ENCODE measurements at places on chromosomes 1 and 21. TPM values are rescaled to one million over a fixed set of nuclear protein-coding genes. Genes with fewer than 3 reads are reported as not detected.
A peak's percentile ranks its signal among the peaks of the same experiment; 100 is the strongest.

- H3K27me3 ChIP-seq = no peaks in the 10 kb centered on the region
- H3K4me3 ChIP-seq = no peak overlapping the region
- peaks cover 53% of the 10 kb centered on the region for H3K4me1 ChIP-seq
- DNase-seq = no peak
Observed at GRCh38 chr1:205315008-205315618, 6.4 kb downstream of the NUAK2 start.

FCRL2 gene
- total RNA-seq = not detected

DNA sequence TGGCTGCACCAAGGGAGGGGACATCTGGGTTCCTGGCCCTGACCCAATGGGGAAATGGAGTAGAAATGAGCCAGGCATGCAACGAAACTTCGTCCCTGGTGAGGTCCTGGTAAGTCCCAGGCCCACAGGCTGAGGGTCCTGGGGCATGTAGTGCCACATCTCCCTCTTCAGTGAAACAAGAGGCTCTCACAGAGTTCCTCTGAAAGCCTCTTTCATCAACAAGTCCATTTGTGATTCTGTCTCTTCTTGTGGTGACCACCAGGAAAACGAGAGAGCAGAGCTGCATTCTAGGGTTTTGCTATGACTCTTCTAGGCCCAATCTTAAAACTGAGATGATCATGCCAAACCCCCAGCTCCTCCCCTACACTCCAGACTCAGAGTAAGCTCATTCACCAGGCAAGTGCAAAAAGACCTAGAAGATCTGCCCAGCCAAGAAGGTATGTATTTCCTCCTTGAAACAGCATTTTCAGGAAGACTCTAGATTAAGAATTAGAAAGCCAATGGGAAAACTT, 24.3 kb upstream of the RNF220 start:
- no peak overlapping the region for H3K27ac ChIP-seq
- no peaks in the 10 kb centered on the region for H3K4me1 ChIP-seq
- H3K4me3 ChIP-seq = no peak overlapping the region
- no peaks in the 10 kb centered on the region for H3K27me3 ChIP-seq

- H3K27ac ChIP-seq = no peak overlapping the region
- H3K4me3 ChIP-seq = no peak overlapping the region
- no peaks in the 10 kb centered on the region for H3K4me1 ChIP-seq
Observed at GRCh38 chr1:31476891-31477846, 64.2 kb downstream of the SERINC2 start.

NEGR1 gene
- total RNA-seq = 7.4 TPM

TMPRSS3 gene
- total RNA-seq = not detected

DNA sequence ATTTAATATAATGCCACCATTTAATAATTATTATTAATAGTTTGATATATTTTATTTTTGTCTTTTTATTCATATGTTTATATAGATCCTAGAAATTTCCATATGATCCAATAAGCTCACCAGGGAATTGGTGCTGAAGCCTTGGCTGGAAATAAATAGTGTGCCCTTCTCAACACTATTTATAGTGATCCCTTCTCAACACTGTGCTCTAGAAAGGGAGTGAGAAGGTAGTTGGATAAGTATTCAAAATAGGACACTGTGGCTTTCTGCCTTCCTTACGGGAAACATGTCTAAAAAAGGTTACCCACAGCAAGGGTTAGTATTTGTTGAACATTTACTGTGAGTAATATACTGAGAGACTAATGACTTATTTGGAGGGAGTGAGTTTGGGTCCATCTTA, 496.1 kb downstream of the NEGR1 start:
- DNase-seq = no peak
- no peaks in the 10 kb centered on the region for H3K27me3 ChIP-seq
- no peaks in the 10 kb centered on the region for H3K4me1 ChIP-seq
- no peaks in the 10 kb centered on the region for H3K36me3 ChIP-seq

DNA sequence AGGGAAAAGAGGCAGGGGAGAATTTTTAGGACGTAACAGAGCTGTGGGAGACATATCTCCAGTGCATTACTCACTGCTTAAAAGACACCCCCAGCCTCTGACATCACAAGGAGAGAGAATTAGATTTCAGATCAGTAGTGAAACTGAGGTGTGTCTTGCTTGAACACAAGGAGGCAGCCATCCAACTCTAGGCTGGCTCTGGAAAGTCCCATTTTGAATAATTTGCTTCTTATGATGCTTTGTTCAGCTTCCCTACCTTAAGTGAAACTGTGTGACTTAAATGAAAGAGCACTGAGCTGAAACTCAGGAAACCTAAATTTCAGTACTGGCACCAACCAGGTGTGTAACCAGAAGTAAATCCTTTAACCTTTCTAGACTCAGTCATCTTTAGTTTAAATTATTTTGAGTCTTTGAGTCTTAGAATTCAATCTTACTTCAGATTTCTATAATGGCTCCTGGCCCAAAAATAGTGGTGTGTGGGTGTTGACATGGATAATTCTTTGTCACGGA, 251.6 kb upstream of the SGIP1 start:
- peaks cover 8% of the 10 kb centered on the region for H3K4me1 ChIP-seq
- H3K36me3 ChIP-seq = no peaks in the 10 kb centered on the region
- DNase-seq = peak; percentile 92

DNA sequence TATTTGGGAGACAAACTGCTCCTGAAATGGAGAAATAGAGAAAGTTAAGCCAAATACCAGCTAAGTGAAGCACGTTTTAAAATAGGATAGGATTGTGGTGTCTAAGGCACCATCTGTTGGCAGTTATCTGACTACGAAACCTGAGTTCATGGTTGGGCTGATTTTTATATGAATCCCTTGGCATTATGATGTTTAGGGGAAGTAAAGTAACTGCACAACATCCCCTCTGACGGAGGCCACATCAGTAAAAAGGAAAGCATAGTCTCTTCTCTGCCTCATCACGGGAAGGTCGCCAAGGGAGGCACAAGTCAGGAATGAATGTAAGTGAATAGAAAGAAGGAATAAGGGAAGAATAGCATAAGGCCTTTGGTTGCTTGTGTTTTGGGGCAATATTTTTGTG, 128.0 kb downstream of the PRRX1 start:
- H3K27me3 ChIP-seq = no peaks in the 10 kb centered on the region
- H3K4me3 ChIP-seq = no peak overlapping the region
- H3K27ac ChIP-seq = no peak overlapping the region
- DNase-seq = no peak
- H3K36me3 ChIP-seq = no peaks in the 10 kb centered on the region

- peaks cover 40% of the 10 kb centered on the region for H3K36me3 ChIP-seq
- no peak for DNase-seq
- no peak overlapping the region for H3K4me3 ChIP-seq
- no peak overlapping the region for H3K27ac ChIP-seq
Observed at GRCh38 chr1:54397090-54397591, 9.1 kb downstream of the SSBP3 start.

EXO5 gene
- total RNA-seq = 6.5 TPM

DNA sequence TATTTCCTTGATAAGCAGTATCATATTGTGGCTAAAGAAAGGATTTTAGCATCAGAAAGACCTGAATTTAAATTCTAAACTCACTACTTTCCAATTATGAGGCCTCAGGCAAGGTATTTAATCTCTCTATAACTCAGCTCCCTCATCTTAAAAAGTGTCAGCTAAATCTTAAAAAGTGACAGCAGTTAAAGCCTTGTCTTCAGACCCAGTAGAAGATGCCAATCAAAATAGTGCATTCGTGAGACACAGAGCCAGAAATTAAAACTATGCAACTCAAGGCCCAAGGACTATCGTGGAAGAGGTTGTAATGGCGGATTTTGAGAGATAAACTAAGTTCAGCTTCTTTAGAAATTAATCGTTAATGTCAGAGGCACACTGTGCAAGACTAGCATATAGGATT, 677.5 kb upstream of the BRINP3 start:
- H3K4me3 ChIP-seq = no peak overlapping the region
- H3K27me3 ChIP-seq = no peaks in the 10 kb centered on the region
- no peak overlapping the region for H3K27ac ChIP-seq
- no peak for DNase-seq
- H3K36me3 ChIP-seq = no peaks in the 10 kb centered on the region

DNA sequence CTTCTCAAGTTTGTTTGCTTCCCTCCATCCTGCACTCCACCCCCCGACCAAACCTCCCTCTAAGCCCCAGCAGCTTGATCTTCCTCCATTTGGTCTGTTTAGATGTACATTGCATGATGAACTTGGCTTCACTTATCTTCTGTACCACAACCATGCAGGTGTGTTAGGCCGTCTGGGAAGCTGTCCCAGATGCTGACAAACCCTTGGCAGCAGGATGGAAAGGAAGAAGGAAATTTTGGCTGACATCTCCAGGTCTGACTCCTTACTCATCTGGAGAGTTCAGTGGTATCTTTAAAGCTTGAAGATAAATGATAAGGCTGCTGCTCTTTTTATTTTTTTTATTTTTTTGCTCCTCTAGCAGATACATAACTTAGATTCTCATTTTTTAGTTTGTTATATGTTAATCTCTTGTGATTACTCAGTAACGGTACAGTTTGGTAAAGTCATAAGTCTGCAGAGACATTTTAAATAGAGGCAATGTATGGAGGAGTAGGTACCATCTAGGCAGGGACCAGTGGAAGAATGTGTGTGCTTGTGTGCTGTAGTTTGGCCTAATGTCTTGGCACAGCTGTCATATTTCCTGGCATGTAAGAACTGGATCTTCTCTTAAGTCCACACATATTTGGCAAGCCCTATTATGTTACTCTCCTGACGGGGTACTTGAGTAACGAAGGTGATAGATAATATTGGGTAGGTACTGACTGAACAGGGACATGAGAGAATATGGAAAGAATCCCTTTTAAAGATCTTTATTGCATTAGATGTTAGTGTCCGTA, 79.7 kb downstream of the CACHD1 start:
- no peaks in the 10 kb centered on the region for H3K4me1 ChIP-seq
- H3K27me3 ChIP-seq = no peaks in the 10 kb centered on the region
- no peak overlapping the region for H3K4me3 ChIP-seq
- DNase-seq = peak; percentile 56
- H3K27ac ChIP-seq = no peak overlapping the region

DNA sequence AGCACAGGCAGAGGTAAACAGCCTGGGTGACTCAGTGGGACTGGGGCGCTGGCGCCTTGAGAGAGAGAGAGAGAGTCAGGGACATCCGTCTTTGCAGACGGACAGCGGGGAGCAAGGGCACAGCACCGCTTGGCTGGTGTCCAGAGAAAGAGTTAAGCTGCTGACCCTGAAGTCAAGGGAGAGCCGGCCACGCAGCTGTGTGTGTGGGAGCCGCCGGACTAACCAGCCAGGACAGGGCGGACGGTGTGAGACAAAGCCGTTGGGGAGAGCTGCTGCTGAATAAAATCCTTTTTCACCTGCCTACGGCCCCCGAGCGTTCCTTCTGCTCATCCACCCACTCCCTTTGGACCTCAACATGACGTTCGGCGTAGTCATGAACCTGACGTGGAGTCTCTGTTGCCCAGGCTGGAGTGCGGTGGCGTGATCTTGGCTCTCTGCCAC, 14.5 kb downstream of the CFAP74 start:
- H3K27ac ChIP-seq = no peak overlapping the region
- H3K36me3 ChIP-seq = no peaks in the 10 kb centered on the region
- peak; percentile 3 for DNase-seq
- H3K27me3 ChIP-seq = peaks cover 3% of the 10 kb centered on the region
- H3K4me1 ChIP-seq = no peaks in the 10 kb centered on the region

GRCh38 chr1:234601301-234602017, 8.5 kb downstream of the IRF2BP2 start:
- H3K36me3 ChIP-seq = peaks cover 23% of the 10 kb centered on the region
- H3K27ac ChIP-seq = peak overlapping the region; percentile 96
- no peak for DNase-seq
- no peaks in the 10 kb centered on the region for H3K27me3 ChIP-seq
- peaks cover 45% of the 10 kb centered on the region for H3K4me1 ChIP-seq
- H3K4me3 ChIP-seq = no peak overlapping the region

SNAP47 gene
- total RNA-seq = 31.6 TPM

SLC45A3 gene
- total RNA-seq = 7.1 TPM

DNA sequence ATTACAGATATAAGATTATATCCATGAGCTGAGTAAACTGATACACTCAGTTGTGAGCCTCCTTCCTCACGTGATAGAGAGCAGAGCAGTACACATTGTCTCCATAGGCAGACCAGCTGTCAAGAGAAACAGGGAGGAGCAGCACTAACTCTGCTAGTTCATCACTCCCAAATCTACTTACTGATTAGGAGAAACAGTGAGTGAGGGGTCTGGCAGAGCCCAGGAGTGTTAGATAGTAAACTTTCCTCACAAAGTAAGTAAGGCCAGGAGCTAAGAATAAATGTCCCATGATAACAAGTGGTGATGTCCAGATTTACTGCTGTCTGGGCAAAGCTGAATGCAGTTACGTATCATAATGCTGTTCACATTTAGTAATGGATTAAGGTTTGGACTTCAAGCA, 168.6 kb upstream of the KCNK2 start:
- DNase-seq = no peak
- H3K4me3 ChIP-seq = no peak overlapping the region
- H3K27ac ChIP-seq = no peak overlapping the region
- H3K27me3 ChIP-seq = no peaks in the 10 kb centered on the region
- H3K36me3 ChIP-seq = no peaks in the 10 kb centered on the region

DNA sequence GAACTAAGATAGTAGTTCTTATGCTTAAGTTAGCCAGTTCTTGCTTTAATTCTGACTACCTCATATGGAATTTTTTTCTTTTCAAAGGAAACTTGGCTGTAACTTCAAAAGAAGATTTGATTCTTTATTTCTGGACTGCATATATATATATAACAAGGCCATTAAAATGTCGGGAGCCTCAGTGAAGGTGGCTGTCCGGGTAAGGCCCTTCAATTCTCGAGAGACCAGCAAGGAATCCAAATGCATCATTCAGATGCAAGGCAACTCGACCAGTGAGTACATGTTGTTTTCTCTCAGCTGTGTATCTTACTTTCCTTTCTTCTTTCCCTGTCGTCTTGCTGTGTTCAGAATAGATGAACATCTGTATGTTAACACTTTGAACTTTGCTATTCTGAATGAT, 21.8 kb downstream of the KIF1B start:
- no peak overlapping the region for H3K4me3 ChIP-seq
- H3K36me3 ChIP-seq = peaks cover 5% of the 10 kb centered on the region
- no peaks in the 10 kb centered on the region for H3K4me1 ChIP-seq
- no peak overlapping the region for H3K27ac ChIP-seq

DNA sequence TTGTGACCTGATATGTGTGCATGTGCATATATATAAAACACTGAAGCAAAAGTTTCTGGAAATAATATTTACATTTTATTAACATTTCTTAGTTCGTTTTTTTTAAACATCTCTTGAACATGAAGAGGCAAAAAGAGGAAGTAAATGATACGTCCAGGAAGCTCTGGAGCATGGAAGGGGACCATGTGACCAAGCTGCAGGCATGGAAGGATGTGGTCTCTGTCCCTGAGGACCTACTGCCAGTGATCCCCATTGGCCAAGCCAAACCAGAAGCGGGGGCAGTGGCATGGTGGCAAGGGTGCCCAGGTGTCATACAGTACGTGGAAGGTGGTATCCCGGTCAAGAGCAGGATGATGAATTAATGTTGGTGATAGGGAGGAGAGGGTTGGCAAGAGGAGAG, 268.3 kb upstream of the PROX1 start:
- H3K4me3 ChIP-seq = no peak overlapping the region
- no peaks in the 10 kb centered on the region for H3K36me3 ChIP-seq
- H3K4me1 ChIP-seq = no peaks in the 10 kb centered on the region
- H3K27me3 ChIP-seq = no peaks in the 10 kb centered on the region
- no peak overlapping the region for H3K27ac ChIP-seq

STXBP3 gene
- 38.9 TPM for total RNA-seq

GRCh38 chr1:227789084-227790033, 26.1 kb upstream of the PRSS38 start:
- DNase-seq = no peak
- peaks cover 29% of the 10 kb centered on the region for H3K4me1 ChIP-seq
- H3K36me3 ChIP-seq = no peaks in the 10 kb centered on the region
- no peaks in the 10 kb centered on the region for H3K27me3 ChIP-seq
- peak overlapping the region; percentile 59 for H3K4me3 ChIP-seq
- H3K27ac ChIP-seq = peak overlapping the region; percentile 16

VANGL2 gene
- 26.1 TPM for total RNA-seq

GRCh38 chr1:192430644-192431043, 113.9 kb downstream of the RGS21 start:
- DNase-seq = no peak
- no peaks in the 10 kb centered on the region for H3K4me1 ChIP-seq
- no peaks in the 10 kb centered on the region for H3K27me3 ChIP-seq
- no peaks in the 10 kb centered on the region for H3K36me3 ChIP-seq
- H3K27ac ChIP-seq = no peak overlapping the region

Data from astrocyte (in vitro differentiated cells and primary cell).